ENCODE measurements at places on chromosomes 12 and 14. TPM values are rescaled to one million over a fixed set of nuclear protein-coding genes. Genes with fewer than 3 reads are reported as not detected.

The PLA2G1B gene
- total RNA-seq, result not detected

The KRT80 gene
- 0.65 TPM for total RNA-seq

The PAPOLA gene
- total RNA-seq, result 122 TPM

The GPRC5A gene
- total RNA-seq, result 56.1 TPM

The KCNK13 gene
- total RNA-seq, result 0.07 TPM

The TCL1B gene
- total RNA-seq, result not detected

The TBC1D30 gene
- total RNA-seq, result 0.33 TPM

The INHBE gene
- 2.0 TPM for total RNA-seq

The KLHL33 gene
- 0.03 TPM for total RNA-seq

The BLOC1S1 gene
- total RNA-seq, result 36.1 TPM

The A2ML1 gene
- total RNA-seq, result 0.07 TPM

The TBX3 gene
- total RNA-seq, result 4.6 TPM

The POTEM gene
- total RNA-seq, result not detected

The AMN gene
- 0.07 TPM for total RNA-seq

The TEX22 gene
- 0.17 TPM for total RNA-seq

The PLEKHG7 gene
- not detected for total RNA-seq

The AMIGO2 gene
- total RNA-seq, result 10.8 TPM

The KRT73 gene
- total RNA-seq, result not detected

The HOXC12 gene
- total RNA-seq, result not detected

The ANO2 gene
- 0.07 TPM for total RNA-seq

The AQP2 gene
- total RNA-seq, result not detected

The SPIC gene
- total RNA-seq, result not detected

The LMNTD1 gene
- 0.63 TPM for total RNA-seq

The TPPP2 gene
- total RNA-seq, result not detected
